ENCODE measurements at places on chromosomes 16 and 17.

DNA sequence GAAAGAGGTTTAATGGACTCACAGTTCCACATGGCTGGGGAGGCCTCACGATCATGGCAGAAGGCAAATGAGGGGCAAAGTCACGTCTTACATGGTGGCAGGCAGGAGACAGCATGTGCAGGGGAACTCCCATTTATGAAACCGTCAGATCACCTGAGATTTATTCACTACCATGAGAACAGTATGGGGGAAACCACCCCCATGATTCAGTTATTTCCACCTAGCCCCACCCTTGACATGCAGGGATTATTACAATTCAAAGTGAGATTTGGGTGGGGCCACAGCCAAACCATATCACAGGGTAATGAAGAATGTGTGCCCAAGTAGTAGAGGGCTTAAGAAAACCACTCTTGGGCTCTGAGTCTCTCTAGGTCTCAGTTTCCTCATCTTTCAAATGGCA, 85.1 kb downstream of the PRKCB start:
- peak; percentile 22 for DNase-seq

- DNase-seq: no peak
These were observed 4.7 kb downstream of the SLC22A31 start for GRCh38 chr16:89195521-89196171.

- DNase-seq: no peak
These were observed 17.0 kb downstream of the PRCD start for GRCh38 chr17:76556765-76557367.

DNA sequence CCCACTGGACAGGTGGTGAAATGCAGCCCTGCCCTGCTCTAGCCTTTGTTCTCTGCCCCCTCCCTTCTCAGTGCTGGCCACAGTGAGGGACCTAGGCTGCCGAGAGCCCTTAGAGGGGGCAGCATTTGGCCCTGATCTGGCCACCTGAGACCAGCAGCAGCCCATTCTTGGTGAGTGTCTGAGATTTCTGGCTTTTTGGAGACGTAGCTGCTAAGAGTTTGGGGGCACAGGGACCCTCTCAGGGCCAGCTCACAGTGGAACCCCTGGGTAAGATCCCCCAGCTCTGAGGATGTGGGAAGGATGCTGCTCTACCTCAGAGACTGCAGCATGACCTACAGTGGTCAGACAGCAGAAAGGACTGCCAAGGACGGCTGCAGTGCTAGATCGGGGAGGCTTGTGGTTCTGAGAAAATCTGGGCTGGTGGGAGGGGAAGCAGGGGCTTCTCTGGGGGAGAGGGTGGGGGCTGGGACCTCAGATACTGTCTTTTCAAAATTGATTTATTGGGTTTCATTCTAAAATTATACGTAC, 13.3 kb downstream of the GRB7 start:
- DNase-seq: no peak

DNA sequence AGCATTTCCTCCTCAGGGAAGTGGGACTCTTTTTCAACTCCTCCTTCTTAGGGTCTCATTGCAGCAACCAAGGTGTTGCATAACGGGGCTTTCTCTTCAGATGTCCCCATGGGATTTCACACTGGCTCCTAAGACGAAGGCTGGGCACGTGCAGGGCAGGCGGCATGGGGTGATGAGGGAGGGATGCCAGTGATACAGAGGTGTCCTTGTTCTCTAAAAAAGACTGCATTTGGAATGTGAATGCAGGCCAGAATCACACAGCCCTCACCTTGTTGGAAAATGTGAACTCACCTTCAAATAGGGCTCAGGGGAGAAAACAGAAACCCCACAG, 105.6 kb downstream of the XYLT1 start:
- no peak for DNase-seq

DNA sequence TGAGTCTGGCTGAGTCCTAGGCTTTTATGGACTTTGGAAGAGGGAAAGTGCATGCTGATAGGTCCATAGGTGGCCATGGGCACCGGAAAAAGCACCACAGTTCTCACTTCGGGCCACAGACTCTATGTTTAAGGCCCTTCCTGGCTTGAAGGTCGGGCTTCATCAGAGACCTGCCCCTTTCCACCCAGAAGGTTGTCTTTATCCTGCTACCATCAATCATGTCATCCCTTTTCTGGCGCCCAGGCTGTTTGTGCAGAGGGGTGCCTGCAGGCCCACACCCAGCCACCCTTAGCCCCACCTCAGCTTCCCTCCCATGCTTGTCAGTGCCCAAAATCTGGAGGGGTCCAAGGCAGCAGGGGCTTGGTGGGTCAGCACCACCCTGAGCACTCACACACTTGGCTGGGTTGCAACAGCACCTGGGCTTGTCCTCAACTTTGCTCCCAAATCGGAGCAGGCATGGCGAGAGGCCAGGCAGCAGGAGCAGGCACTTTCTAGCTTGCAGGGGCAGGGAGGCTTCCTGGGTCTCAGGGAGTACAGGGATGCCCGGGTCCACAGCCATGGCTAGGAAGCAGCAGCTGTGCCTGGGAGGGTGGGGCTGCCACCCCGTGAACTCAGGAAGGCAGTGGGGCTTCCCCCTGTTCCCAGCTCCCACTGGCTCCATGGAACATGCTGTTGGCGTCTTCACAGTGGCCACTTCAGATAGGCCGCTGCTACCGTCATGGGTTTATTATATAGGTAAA, 63.8 kb upstream of the TOM1L1 start:
- DNase-seq: no peak

- DNase-seq: no peak
These were observed 157.6 kb downstream of the SLC39A11 start for GRCh38 chr17:72934927-72935326.

DNA sequence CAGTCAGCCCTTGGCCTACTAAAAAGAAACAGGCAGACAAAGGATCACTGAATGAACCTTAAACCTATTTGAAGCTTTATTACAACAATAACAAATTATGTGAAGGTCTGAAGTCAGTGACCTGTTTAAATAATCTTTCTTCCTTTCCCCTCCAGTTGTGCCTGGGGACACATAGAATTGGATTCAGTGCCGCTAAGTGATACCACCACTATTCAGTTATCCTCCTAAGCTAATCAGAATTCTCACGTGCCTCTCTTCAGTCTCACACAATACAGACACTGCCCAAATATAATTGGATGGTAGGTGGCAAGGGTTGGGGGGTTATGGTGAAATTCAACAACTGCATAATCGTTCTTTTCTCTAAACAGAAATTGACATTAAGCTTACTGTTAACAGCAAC, 11.4 kb downstream of the TXNDC11 start:
- no peak for DNase-seq

GRCh38 chr17:7897090-7897489, 8.5 kb downstream of the CHD3 start:
- no peak for DNase-seq

DNA sequence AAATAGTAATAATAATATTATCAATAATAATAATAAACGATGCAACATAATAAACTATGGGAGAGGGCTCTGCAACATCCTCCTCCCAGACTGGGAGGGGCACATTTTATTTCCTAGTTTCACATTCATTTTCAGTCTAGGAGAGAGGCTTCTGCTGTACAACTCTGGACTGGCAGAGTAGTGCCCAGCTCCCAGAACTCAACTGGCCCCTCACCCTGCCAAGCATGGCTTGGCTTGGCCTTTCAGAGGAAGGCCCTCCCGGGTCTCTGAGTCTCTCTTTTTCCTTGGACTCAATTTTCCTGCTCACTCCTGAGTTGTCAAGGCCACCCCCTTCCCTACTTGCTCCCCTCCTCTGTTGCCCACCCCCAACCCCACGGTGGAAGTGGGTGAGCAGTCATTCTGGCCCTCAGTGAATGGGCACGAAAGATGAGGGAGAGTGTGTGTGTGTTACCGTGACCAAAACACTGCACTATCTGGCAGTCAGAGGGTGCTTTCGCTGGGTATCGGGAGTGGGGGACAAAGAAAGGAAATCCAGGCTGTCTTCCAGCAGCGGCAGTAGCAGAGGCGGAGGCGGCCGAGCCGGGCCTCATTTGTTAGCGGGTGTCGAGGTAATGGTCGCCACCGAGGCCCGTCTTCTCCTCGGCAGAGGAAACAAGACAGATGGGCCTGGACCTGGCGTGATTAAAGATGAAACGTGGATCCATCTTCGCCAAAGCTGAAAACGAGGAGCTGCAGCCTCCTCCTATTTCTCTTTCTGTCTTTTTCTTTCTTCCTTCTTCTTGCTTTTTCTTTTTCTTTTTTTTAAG, 2.3 kb downstream of the HOXB4 start:
- DNase-seq: no peak

GRCh38 chr17:72811976-72812687, 280.4 kb downstream of the SLC39A11 start:
- no peak for DNase-seq

- DNase-seq: no peak
These were observed 18.4 kb downstream of the CARHSP1 start for GRCh38 chr16:8850279-8850885.

DNA sequence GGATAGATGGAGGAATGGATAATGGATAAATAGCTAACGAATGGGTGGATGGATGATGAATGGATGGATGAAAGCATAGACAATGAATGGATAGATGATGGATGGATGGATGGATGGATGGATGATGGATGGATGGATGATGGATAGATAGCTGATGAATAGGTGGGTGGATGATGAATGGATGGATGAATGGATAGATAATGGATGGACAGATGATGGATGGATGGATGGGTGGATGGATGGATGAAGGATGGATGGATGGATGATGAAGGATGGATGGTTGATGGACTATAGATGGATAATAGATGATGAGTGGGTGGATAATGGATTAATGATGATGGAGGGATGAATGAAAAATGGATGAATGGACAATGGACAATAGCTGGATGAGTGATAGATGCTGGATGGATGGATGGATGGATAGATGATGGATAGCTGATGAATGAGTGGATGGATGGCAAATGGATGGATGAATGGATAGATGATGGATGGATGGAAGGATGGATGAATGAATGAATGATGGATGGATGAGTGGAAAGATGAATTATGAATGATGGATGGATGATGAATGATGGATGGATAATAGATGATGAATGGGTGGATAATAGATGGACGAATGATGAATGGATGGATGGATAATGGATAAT, 239.8 kb downstream of the KATNIP start:
- no peak for DNase-seq

DNA sequence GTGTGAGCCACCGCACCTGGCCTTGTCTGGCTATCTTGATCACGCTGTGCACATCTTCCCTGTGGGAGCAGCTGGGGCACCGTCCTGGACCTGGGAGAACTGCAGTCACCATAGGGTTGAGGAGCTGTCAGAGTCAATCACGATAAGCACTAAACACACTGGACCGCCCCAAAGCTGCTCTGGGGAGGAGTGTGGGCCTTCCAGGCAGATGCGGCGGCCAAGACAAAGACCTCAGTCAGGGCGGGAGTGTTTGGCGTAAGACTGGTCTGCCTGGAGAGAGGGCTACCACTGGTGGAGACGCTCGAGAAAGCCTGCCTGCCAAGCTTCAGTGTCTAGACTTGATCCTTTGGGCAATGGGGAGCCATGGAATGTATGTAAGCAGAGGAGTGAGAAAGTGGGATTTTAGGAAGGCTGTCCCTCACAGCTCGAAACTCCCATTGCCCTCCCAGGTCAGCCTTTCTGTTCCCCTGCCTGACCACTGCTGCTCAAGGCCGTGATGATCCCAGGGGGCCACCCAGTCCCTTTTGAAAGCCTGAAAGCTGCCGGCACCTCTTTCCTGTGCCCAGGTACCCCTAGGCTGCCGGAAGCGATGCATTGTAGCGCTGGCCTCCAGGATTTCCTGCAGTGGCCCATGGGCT, 29.3 kb upstream of the CIBAR2 start:
- DNase-seq: no peak

GRCh38 chr16:15396948-15397594, 1.5 kb downstream of the MPV17L start:
- no peak for DNase-seq

Data from stimulated activated naive CD8-positive, alpha-beta T cell treated with anti-CD3 and anti-CD28 coated beads, Interleukin-15, Interleukin-2, amounts not matched to agents 100 U/mL and 50 U/mL, for 24 hours (primary cell).